ENCODE measurements at places on chromosomes 7 and 10.
A peak's percentile ranks its signal among the peaks of the same experiment; 100 is the strongest.

DNA sequence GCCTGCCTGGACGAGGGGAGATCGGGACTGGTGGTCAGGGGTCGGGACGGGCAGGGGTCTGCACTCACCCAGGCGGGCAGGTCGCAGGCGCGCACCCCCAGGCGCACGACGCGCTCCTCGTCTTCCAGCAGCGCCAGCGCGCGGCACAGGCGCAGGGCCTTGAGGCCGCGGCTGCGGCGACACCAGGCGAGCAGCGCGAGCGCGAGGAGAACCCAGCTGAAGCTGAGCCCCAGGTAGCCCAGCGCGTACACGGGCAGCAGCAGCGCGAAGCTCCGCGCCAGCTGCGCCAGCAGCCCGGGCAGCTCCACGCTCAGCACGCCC, 328 bp downstream of the ESYT2 start:
- DNase-seq = peak; percentile 78

DNA sequence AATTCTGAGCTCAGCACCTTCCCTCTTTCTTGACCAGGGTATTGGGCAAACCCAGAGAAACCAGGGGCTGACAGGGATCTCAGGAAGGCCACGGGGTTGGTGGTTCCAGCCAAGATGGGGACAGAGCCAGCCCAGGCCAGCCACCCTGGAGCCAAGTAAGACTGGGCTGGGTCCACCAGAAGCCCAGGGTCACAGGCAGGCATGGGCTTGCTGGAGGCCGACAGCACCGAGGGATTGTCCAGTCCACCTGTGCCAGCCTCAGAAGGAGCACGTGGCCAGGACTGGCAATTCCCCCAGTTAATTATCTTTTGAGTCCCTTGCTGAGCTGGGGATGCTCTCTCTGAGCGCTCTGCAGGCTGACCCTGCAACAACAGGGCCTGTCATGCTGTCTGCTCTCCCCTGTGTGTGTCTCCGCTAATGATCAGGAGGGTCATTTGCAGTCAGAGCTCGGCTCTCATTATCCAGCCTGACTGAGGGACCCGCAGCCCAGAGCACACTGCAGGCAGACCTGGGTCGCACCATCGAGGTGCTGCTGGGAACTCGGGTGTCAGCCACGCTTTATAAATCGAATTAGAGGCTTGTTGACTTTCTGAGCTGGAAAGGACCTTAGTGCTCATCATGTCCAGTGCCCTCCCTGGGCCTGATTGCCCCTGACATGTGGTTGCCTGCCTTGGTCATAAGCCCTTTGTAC, 69.5 kb upstream of the PPIF start:
- DNase-seq = no peak

- no peak for DNase-seq
These were observed 24.0 kb upstream of the HABP2 start for GRCh38 chr10:113528876-113529275.

GRCh38 chr10:2990764-2991163, 76.6 kb upstream of the PFKP start:
- no peak for DNase-seq

DNA sequence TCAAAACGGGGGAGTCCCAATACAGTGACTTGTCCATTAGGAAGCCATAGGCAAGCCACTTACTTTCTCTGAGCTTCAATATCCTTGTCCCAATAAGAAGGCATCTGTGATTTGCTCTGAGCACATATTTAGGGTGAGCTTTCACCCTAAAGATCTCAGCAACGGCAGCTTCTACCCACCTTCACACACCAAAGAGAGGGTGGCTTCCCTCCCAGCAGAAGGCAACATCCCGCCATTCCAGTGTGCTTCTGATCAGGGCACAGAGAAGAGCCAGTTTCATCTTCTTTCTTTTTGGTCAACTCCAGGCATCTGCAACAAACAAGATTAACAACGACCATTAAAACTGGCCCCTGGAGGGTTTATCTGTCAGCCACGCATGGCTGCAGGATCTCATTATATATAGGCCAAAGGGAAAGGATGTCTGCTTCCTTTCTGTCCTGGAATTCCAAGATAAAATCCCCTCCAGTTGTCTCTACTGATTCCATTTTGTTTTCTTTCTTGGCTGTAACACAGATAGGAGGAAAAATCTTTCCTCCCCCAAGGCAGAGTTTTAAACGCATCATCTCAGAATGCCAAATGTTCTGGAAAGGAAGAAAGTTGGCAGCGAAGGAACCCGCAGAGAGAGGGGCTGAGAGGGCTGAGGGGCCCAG, 491 bp upstream of the SH2D4B start:
- no peak for DNase-seq

- DNase-seq = no peak
These were observed 6.9 kb downstream of the KMT2E start for GRCh38 chr7:105020926-105021325.

DNA sequence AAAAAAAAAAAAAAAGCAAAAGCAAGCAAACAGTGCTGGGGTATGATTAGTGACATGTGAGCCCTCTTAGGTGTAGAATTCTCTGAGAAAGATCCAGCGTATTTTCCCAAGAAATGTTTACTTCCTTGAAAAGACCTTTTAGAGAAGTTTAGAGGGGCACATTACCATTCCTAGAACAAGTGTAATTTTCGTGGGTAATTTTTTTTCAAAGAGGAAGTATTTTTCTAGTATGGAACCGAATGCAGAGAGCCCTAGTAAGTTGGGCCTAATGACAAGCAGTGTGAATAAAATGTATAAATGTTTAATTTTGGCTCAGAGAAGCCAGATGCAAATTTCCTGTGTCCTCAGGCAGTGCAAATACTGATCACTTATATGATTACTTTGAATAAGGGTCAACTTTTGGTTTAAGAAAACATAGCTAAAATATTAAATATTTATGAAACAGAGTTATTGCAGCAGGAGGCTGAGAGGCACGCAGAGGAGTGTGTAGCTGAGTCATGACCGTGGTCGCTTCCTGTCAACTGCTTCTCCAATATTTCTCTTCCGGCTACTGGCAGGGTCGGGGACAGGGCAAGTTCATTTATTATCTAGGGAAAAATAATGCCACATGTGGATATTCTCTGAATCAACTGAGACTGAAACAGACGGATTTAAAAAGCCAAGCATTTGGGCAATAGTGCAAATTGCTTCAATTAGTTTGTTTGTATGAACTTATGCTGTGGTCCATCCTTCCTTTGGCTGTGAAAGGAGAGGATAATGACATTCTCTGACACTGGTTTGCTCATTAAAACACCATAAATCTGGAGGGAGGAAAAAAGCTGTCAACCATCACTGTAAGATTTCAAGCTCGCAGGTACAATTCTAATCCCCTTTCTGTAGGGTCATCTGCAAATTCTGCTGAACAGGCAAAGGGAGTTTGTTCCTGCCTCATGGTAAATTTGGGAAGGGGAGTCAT, 495.2 kb downstream of the GLRX3 start:
- no peak for DNase-seq

DNA sequence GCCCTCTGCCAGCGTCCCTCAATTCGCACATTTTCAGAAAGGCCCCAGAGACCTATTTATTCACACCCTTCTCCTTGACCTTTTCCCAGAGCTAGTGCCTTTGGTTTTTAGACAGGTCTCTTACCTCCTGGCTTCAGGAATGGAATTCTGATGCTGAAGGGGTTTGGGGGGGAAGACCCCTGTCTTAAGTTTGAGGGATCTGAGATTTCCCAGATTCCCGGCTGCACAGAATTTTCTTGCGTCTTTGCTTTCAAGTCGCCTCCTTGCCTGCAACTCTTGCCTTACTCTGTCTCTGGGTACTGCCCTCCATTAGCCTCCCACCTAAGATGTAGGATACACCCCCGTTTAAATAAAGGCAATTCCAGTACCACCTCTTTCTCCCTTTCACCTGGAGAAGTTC, 1.9 kb downstream of the GATA3 start:
- DNase-seq = no peak

DNA sequence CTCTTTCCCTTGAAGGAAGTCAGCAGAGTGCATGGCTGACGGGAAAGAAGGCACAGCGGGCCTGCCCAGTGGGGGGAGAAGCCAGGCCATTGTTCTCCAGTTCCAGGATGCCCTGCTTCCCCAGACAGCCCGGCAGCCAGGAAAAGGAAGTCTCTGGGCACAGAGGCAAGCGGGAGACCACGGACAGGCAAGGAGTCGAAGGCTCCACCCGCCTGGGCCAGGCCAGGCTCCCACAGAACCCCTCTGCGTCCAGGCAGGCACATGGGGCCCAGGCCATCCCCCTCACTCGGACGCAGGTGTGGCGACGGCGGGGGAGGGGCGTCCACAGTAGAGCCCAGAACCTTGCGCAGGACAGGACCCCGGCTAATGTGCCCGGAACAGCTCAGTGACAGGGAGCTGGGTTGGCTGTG, 8.7 kb downstream of the GPR146 start:
- peak; percentile 61 for DNase-seq

DNA sequence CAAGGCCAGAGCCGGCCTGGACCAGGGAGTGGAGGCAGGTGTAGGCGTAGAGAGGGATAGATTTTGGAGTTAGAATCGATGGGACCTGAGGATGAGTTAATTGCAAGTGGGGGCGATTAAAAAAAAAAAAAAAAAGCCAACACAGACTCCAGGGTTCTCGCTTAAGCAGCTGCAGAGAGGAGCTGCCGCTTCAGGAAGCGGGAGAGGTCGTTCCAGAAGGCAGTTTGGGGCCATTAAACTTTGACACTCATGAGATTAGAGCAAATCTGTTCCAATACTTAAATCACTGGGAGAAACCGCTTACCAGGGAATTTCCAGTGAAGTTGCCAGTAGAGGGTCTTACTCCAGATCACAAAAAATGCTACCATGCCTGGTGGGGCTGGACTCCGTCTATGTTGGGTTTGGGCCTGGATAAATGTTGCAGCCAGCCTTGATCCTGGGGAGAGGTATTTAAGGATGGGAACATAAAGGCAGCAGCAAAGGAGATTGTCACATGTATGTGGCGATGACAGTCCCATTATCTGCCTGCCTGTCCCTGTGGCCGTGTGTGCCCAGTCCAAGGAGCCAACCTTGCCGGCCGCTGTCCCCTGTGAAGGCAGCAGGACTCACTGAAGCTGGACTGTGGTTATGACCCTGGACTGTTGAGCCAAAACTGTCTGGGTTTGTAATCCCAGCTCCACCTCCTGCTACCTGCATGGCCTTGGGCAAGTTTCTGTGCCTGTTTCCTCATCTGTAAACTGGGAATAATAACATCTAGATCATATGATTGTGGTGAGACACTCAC, 23.9 kb upstream of the GRID1 start:
- no peak for DNase-seq

DNA sequence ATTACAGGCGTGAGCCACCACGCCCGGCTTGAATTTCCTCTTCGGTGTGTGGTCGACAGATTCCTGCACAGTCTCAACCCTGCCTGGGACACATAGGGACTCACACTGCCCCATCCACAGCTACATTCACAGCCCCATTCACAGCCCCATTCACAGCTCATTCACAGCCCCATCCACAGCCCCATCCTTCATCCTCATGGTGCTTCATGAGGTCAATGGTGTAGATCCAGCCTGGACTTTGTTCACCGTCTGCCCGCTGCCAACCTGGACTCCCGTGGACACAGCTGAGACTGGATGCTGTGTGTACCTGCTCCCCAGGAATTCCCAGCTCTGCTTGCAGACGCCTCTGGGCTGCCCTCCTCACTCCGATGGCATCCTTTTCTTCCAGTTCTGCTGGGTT, 5.2 kb downstream of the IDI2 start:
- DNase-seq = no peak

DNA sequence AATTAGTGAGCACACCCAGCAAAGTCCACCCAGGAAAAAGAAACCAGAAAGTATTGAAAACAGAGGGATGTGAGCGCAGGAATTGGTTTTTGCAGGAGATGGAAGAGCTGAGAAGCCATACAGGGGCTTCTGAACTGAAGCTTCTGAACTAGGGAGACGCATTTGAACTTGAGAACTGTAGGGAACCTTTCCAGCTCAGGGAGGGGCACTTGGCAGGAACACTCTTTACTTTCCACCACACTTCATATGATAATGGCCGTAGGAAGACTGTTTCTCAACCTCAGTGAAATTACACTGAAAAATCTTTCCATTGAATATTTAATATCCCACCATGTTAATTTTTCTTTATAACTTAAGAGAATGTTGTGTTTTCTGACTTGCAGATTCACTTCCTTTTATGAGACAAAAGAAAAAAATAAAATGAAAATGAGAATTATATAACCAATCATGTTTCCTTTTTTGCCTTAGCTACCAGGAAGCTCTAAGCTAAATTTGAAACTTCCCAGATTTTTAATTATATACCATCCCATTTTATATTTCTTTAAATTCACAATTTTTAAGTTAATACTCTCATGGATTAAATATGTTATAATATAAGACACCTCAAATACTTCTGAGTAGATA, 98.3 kb upstream of the TCF7L2 start:
- DNase-seq = no peak

DNA sequence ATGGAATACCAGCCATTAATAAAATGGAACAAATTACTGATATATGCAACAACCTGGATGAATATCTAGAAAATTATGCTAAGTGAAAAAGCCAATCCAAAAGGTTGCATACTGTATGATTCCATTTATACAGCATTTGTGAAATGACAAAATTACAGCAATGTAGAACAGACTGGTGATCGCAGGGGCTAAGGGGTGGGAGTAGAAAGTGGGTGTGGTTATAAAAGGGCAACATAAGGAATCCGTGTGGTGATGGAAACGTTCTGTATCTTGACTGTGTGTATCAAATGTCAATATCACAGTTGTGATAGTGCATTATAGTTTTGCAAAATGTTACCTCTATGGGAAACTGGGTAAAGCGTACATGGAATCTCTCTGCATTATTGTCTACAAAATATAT, 15.0 kb downstream of the CEP41 start:
- DNase-seq = no peak

- no peak for DNase-seq
These were observed 6.9 kb downstream of the LYZL1 start for GRCh38 chr10:29295813-29296212.

DNA sequence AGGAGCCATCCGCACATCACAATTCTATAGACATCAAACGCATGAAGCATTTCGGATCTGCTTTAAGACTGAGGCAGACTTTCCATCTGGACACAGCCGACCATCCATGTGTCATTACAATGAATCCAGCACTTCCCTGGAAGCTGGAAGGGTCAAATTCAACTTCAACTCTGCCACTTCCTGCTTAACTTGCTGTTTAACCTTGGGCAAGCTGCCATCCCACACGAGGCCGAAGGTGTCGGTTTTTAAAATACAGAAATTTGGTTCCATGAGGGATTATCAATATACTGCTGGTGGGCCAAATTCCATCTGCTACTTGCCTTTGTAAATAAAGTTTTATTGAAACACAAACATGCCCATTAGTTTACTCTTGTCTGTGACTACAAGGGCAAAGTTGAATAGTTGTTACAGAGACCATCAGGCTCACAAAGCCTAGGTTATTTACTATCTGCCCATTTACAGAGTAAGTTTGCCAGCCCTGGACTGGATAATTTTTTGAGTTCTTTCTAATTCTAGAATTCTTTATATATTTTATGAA, 134.6 kb downstream of the FAM204A start:
- DNase-seq = no peak

DNA sequence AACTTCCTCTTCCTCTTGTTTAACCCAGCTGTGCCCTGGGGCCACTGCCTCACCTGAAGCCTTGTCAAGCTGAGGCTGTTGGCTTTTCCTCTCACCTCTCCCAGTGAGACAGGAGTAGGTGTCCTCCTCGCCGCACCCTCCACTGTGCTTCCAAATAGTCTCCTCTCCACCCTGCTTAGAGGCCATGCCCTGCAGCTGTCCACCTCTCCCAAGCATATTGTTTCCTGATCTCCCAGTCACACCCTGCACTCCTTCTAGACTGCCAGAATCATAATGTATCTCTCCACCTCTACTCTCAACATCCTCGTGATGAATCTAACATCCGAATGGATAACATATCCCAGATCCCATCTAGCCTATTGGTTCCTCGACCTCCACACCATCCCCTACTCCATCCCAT, 196.3 kb upstream of the GHITM start:
- DNase-seq = no peak

- DNase-seq = no peak
These were observed 50.8 kb downstream of the CDK13 start for GRCh38 chr7:40000734-40001315.
